ENCODE measurements at places on chromosomes 11 and 22. TPM values are rescaled to one million over a fixed set of nuclear protein-coding genes. Genes with fewer than 3 reads are reported as not detected.

Gene SCGB2A2
- not detected for polyA plus RNA-seq

Gene YAP1
- 199 TPM for polyA plus RNA-seq

Gene TPBGL
- polyA plus RNA-seq = 0.25 TPM

DNA sequence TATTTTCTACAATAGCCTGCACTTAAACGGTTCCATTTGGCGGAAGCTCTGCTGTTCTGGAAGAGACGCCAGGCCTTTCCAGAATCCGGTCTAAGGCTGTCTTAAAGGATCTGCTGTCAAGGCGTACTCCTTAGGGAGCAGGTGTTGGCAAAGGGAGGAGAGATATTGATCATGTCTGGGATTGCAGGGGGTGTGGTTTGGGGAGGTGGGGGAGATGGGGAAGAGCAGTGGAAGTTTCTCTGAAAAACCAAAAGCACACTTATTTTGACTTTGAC is 22.5 kb upstream of the WNT11 start:
- no peak for DNase-seq

GRCh38 chr11:119363851-119364590 is 17.5 kb downstream of the USP2 start:
- no peak for DNase-seq

DNA sequence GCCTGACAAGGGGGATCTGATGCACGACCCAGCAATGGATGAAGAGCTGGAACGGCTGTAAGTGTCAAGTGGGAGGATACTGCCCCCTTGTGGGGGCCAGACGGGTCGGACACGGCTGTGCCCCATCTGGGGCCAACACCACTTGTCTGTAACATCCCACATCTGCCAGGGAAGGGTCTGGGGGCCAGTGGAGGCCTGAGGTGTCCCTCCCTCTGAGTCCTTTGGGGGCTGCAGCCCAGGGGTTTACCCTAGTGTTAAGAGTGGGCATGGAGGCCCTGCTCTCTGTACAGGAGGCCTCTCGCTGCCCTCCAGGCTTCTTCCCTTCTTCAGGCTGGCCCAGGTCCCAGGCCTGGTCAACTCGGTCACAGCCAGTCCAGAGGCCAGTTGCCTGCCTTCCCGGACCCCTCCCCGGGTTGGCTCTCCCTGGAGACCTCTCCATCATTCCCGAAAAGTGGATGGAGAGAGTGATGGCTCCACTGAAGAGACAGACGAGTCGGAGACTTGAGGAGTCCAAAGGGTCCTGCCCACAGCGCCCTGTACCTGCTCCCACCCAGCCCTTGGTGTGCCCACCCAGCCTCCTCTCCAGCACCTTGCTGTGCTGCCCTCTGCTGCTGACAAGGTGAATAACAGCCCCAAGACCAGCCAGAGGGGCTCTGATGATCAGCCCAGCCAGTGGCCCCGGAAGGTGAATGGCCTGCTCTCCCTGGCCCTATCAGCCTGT is 15.4 kb downstream of the ARFGAP2 start:
- peak; percentile 45 for DNase-seq
